Spleen (tissue), 13 donors: ENCODE measurements at places on chromosomes 5 and 9. TPM values are rescaled to one million over a fixed set of nuclear protein-coding genes. Genes with fewer than 3 reads are reported as not detected.
A peak's percentile ranks its signal among the peaks of the same experiment; 100 is the strongest.

The FSTL4 gene
- total RNA-seq = 0.92 TPM

The DAB2 gene
- total RNA-seq = 128 TPM

GRCh38 chr5:128199104-128199503 lies 115.5 kb downstream of the SLC12A2 start:
- H3K27ac ChIP-seq = no peak overlapping the region
- H3K36me3 ChIP-seq = no peaks in the 10 kb centered on the region
- DNase-seq = no peak
- no peaks in the 10 kb centered on the region for H3K27me3 ChIP-seq

The AQP7 gene
- total RNA-seq = 3.2 TPM

The SLC6A18 gene
- total RNA-seq = not detected

The KCNV2 gene
- total RNA-seq = not detected

The PRUNE2 gene
- total RNA-seq = 23.6 TPM

GRCh38 chr5:80959768-80960442 lies at the start of gene RASGRF2:
RASGRF2 (plus strand) TSS chr5:80960363; CDS start chr5:80960739, 376 bp downstream.
- H3K36me3 ChIP-seq = no peaks in the 10 kb centered on the region
- peak; percentile 76 for DNase-seq
- H3K27me3 ChIP-seq = peaks cover 9% of the 10 kb centered on the region
- peak within 1 kb of the TSS; percentile 57 for H3K4me3 ChIP-seq

- H3K4me3 ChIP-seq = no peak overlapping the region
- no peak for DNase-seq
- no peak overlapping the region for H3K27ac ChIP-seq
- no peaks in the 10 kb centered on the region for H3K36me3 ChIP-seq
- peaks cover 5% of the 10 kb centered on the region for H3K27me3 ChIP-seq
These were observed 80.4 kb upstream of the GNAQ start for GRCh38 chr9:78112004-78112403.

The SLC34A1 gene
- total RNA-seq = 0.77 TPM

DNA sequence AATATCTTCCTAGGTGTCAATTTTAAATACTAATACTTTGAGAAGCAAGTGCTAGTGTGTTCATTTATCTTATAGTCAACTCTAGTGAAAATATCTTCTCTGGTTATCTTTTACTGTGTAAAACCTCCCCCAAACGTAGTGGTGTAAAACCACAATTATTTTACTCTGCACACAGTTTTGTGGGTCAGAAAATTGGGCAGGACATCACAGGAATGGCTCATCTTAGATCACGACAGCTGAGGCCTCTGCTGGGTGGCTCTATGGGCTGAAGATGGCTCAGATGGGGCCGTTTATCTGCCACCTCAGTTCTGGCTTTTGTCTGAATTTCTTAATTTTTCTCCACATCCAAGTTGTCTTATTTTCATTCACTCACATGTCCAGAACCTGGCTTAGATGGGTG lies 457.2 kb upstream of the ACTBL2 start:
- H3K4me3 ChIP-seq = no peak overlapping the region
- no peaks in the 10 kb centered on the region for H3K27me3 ChIP-seq
- H3K27ac ChIP-seq = no peak overlapping the region

DNA sequence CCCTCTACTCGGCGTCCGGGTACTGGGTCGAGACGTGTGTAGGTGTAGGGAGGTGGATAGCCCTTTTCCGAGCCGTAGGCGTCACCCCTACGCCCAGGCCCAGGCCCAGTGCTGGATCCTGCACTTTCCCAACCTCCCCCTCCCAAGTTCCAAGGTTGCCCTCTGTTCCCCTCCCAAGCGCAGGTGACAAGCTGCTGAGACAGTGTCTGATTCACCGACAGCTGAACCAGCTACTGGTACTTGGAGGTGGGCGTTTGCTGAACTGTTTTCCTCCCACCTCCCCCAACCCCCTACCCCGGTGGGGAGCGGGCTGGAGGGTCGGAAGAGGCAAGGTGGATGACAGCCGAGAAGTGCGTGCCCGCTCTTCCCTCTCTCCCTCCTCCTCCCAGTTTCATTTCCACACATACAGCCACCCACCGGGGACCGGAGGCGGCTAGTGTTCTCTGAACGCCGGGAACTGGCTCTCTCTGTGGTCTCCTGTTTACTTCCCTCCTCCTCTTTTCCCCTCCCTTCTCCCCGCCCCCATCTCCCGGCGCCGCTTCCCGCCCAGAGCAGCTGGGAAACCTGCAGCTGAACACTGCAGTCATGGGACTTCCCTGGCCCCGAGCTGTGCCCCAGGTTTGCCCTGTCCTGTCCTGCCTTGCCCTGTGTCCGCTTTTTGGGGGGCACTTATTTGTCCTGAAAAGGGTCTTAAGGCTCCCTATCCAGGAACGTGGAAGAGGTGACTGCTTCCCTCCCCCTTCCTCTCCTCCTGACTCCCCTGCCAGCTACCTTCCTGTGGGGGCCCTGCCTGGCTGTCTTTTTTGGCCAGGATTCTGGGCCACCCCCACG lies 6.2 kb upstream of the KLF9 start:
- H3K36me3 ChIP-seq = no peaks in the 10 kb centered on the region
- peak overlapping the region; percentile 75 for H3K4me3 ChIP-seq
- DNase-seq = peak; percentile 95
- H3K27me3 ChIP-seq = no peaks in the 10 kb centered on the region

DNA sequence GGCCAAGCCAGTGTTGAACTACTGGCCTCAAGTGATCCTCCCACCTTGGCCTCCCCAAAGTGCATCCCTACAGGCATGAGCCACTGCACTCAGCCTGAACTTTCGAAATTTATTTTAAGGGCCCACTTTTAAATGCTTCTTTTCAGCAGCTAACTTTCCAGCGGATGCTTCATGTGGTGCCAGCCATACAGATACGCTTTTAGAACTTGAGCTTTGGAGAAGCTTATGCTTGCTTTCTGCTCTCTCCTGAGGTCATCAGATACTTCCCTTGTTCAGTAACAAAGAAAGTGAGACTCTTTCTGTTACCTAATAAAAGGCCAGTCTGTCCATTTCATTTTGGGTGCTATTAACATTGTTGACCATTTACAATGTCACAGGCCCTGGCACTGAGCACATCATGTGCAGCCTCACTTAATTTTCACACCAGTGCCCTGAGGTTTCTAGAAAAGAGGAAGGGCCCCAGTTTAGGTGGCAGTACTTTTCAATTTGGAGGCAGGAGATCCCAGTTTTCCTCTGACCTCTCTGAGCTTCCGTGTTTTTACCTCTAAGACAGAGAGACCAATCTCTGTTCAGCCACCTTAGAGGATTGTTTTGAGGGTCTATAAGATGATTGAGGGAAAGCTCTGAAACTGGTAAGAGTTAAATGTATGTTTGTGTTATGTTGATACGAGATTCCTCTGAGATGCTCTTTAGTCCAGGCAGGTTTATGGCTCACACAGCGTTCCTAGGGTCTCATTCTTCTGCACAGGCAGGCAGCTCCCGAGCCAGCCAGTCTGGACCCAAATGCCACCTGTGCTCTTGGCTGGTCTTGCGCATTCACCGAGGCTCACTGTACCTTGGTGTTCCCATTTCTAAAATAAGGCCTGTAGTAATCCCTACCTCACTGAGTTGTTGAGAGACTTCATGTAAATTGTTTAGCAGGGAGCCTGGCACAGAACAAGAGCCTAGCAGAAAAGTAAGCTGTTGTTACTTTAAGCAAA lies 4.4 kb downstream of the ABL1 start:
- H3K27me3 ChIP-seq = no peaks in the 10 kb centered on the region
- peaks cover 53% of the 10 kb centered on the region for H3K4me1 ChIP-seq
- H3K4me3 ChIP-seq = no peak overlapping the region
- H3K27ac ChIP-seq = no peak overlapping the region
- DNase-seq = no peak
- no peaks in the 10 kb centered on the region for H3K36me3 ChIP-seq

The PCDHA6 gene
- total RNA-seq = 0.32 TPM

The BASP1 gene
- 105 TPM for total RNA-seq

DNA sequence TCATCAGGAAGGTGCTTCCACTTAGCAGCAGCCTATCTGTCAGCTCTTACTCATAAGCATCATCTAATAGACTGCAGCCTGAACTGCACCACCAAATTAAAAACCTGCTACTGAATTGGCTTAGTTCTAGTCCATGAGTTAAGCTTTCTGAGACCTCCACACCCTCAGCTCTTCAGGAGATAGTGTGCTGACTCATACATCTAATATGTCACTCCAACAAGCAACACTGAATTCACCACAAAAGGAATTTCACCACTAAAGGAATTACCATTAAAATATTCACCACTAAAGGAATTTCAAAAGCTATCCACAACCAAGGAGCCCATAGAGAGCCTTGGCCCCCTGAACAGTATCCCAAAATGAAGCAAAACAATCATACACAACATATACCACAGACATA lies 418.5 kb upstream of the RORB start:
- H3K27ac ChIP-seq = no peak overlapping the region
- no peak overlapping the region for H3K4me3 ChIP-seq
- no peaks in the 10 kb centered on the region for H3K27me3 ChIP-seq
- H3K36me3 ChIP-seq = no peaks in the 10 kb centered on the region

DNA sequence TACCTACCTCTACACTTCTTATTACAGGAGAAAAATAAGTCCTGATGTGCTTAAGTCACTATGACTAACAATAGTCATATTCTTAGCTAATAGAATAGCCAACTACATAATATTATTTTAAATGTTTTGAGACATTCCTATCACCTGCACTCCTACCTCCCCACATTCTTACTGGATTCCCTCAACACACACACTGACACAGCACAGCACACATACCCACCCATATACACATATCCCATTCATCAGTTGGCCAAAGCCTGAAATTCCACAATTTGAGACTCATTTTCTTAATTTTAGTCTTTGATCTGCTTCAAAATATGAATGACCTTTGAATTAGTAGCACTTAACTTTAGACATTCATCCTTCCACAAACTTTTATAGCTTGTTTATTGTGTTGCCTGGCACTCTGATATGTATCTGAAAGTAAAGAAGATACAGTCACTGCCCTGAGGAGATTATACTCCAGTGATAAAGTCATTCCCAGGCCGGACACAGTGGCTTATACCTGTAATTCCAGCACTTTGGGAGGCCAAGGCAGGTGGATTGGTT lies 168.3 kb upstream of the RASA1 start:
- DNase-seq = no peak
- H3K27ac ChIP-seq = no peak overlapping the region
- H3K4me1 ChIP-seq = peaks cover 14% of the 10 kb centered on the region
- H3K4me3 ChIP-seq = no peak overlapping the region
- no peaks in the 10 kb centered on the region for H3K27me3 ChIP-seq

- no peaks in the 10 kb centered on the region for H3K27me3 ChIP-seq
- H3K4me1 ChIP-seq = peaks cover 93% of the 10 kb centered on the region
- no peak overlapping the region for H3K4me3 ChIP-seq
- peak overlapping the region; percentile 81 for H3K27ac ChIP-seq
These were observed 8.8 kb downstream of the SPARC start for GRCh38 chr5:151677776-151678545.

- H3K4me3 ChIP-seq = no peak overlapping the region
- no peaks in the 10 kb centered on the region for H3K4me1 ChIP-seq
- H3K27me3 ChIP-seq = no peaks in the 10 kb centered on the region
These were observed 66.0 kb upstream of the PTPRD start for GRCh38 chr9:10678790-10679189.

DNA sequence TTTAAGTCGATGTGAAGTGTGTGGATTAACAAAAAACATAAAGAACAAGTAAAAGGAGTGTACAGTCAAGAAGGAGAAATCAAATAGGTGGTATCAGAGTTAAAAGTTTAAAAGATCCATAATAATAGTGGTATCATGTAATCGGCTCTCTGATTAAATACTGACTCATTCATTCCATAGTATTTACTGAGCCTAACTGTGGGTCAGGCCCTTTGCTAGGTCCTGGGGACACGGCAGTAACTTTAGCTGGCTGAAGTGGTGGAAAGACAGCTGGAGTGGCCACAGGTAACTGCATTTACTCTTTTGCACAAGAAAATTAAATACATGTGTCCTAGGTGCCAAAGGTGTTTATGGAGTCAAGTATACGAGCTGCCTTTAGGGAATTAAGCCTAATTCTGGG lies 124.0 kb downstream of the GNAQ start:
- no peak overlapping the region for H3K4me3 ChIP-seq
- no peak for DNase-seq
- H3K4me1 ChIP-seq = no peaks in the 10 kb centered on the region
- H3K27ac ChIP-seq = no peak overlapping the region

- no peak overlapping the region for H3K4me3 ChIP-seq
- no peak for DNase-seq
These were observed 478.8 kb upstream of the ADAMTS16 start for GRCh38 chr5:4661326-4661725.

- DNase-seq = peak; percentile 83
- H3K36me3 ChIP-seq = no peaks in the 10 kb centered on the region
- H3K4me3 ChIP-seq = no peak overlapping the region
- H3K4me1 ChIP-seq = peaks cover 7% of the 10 kb centered on the region
- peak overlapping the region; percentile 66 for H3K27ac ChIP-seq
These were observed 6.9 kb upstream of the UBAP1 start for GRCh38 chr9:34171753-34172535.

DNA sequence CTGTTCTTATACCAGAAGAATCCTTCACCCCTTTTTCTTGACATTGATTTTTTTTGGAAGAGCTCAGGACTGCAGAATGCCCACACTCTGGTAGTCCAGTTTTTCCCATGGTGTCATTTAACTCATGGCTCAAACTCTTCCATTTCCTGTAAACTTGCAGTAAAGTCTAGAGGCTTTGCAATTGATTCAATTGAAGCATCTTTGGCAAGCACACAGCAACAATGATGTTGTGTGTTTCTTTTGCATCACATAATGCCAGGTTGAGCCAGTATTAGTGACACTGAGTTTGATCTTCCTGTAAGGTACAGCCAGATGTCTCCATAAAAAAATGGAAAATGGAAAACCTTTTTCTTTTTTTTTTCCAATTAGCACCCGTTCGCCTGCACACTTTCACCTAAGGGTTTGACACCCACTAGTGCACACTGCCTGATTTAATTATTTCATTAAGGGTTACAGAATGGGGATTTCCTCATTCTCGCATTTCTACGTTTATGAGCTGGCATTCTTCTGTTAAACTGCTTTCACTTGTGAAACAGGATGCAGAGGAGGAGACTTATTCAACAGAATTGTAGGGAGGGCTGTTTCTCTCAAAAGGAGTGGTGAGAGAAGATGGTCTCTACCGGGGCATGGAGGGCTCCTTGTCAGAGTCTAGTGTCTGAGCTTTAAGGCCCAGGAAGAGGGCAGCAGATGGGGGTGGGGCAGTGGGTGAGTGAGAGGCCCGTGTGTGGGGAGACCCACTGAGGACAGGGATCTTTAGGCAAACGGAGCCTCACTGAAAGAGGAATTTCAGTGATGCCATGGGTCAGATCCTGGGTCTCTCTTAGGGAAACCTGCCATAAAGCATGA lies 2.2 kb upstream of the S1PR3 start:
- H3K27ac ChIP-seq = peak overlapping the region; percentile 54
- peaks cover 12% of the 10 kb centered on the region for H3K4me1 ChIP-seq
- no peak for DNase-seq

DNA sequence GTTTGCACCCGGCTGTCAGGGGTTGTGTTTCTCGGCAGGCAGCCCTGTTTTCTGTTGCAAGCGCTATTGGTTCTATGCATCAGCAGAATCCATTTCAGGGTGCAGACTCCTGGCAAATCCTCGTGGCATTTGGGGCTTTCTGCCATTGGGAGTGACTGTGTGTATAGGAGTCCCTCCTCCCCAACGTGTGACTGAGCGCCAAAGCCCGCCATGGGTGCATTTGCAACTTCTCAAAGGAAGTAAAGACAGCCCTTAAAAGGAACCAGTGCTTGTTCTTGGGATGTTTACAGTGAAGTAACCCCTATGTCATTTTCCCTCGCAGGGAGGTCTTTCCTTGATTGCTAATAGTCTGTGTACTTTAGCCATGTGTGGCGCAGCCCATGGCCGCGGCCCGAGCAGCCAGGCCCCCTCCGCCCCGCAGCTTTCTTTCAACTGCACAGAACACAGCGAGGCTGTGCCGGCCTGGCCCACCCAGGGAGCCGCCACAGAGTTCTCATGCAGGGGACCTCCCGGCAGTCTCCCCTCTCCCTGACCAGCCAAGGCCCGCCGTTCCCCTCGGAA lies 175.6 kb downstream of the HSD17B3 start:
- H3K4me1 ChIP-seq = no peaks in the 10 kb centered on the region
- H3K27ac ChIP-seq = no peak overlapping the region
- no peaks in the 10 kb centered on the region for H3K36me3 ChIP-seq
- no peaks in the 10 kb centered on the region for H3K27me3 ChIP-seq
- DNase-seq = no peak

The PRXL2C gene
- 14.0 TPM for total RNA-seq
